ENCODE measurements at places on chromosomes 12 and 14. TPM values are rescaled to one million over a fixed set of nuclear protein-coding genes. Genes with fewer than 3 reads are reported as not detected.

HVCN1 gene
- total RNA-seq: 87.1 TPM

CMTM5 gene
- not detected for total RNA-seq

SRRM4 gene
- not detected for total RNA-seq

NDUFA9 gene
- total RNA-seq: 151 TPM

KRT6A gene
- not detected for total RNA-seq

SDR9C7 gene
- total RNA-seq: not detected

TAS2R7 gene
- not detected for total RNA-seq

GPR132 gene
- 39.6 TPM for total RNA-seq

SPTB gene
- total RNA-seq: 0.11 TPM

CDK17 gene
- 24.1 TPM for total RNA-seq

WIF1 gene
- not detected for total RNA-seq

OR4K14 gene
- not detected for total RNA-seq

B4GALNT1 gene
- 0.38 TPM for total RNA-seq

ZNF664 gene
- 51.0 TPM for total RNA-seq

PTPRB gene
- total RNA-seq: 0.10 TPM

NUAK1 gene
- 0.08 TPM for total RNA-seq

MGAT2 gene
- 49.5 TPM for total RNA-seq

DNAL1 gene
- 6.7 TPM for total RNA-seq

AMDHD1 gene
- total RNA-seq: 0.15 TPM

TEX22 gene
- total RNA-seq: 2.7 TPM

CCDC197 gene
- not detected for total RNA-seq

ARID2 gene
- total RNA-seq: 21.3 TPM

HHIPL1 gene
- not detected for total RNA-seq

ALDH1L2 gene
- 13.2 TPM for total RNA-seq
